ENCODE measurements at places on chromosomes 1 and 21.

GRCh38 chr1:3443807-3444206 is 10.7 kb upstream of the ARHGEF16 start:
- no peak for DNase-seq

GRCh38 chr1:81499487-81499886 is 301.2 kb upstream of the ADGRL2 start:
- DNase-seq = no peak

- no peak for DNase-seq
These were observed 63.2 kb downstream of the PRKAB2 start for GRCh38 chr1:147109041-147109440.

DNA sequence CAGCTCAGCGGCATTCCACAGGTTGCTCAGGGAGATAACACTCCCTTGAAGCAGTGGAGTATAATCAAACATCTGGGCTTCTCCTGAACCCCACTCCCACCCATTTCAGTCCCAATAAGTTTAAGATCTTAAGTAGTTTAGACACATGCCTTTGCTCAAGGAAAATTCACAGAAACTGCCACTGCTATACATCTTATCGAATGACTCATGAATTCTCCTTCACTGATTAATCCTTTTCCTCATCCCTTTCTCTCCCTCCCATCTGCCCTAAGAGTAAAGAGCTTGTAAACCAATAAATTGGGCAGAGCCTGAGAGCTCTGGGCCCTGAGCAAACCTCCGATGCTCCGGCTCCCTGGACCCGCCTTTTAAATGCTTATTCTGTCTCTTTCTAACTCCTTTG is 10.2 kb downstream of the VN1R5 start:
- DNase-seq = no peak

GRCh38 chr1:204241050-204241449 is 27.3 kb upstream of the GOLT1A start:
- DNase-seq = no peak
